ENCODE measurements at places on chromosomes 16 and 17. TPM values are rescaled to one million over a fixed set of nuclear protein-coding genes. Genes with fewer than 3 reads are reported as not detected.

The GNAO1 gene
- under 0.01 TPM for total RNA-seq

The SCARF1 gene
- not detected for total RNA-seq

The TMEM100 gene
- total RNA-seq: 9.9 TPM

The CES5A gene
- not detected for total RNA-seq

The MYO1D gene
- total RNA-seq: 55.5 TPM

The VMO1 gene
- not detected for total RNA-seq

The HDAC5 gene
- 53.4 TPM for total RNA-seq

The CA7 gene
- not detected for total RNA-seq

Measured in subcutaneous preadipocyte (primary cell).